ENCODE measurements at places on chromosomes 16 and 17.

GRCh38 chr17:7822126-7822525, 11.9 kb upstream of the KDM6B start:
- no peak for DNase-seq

DNA sequence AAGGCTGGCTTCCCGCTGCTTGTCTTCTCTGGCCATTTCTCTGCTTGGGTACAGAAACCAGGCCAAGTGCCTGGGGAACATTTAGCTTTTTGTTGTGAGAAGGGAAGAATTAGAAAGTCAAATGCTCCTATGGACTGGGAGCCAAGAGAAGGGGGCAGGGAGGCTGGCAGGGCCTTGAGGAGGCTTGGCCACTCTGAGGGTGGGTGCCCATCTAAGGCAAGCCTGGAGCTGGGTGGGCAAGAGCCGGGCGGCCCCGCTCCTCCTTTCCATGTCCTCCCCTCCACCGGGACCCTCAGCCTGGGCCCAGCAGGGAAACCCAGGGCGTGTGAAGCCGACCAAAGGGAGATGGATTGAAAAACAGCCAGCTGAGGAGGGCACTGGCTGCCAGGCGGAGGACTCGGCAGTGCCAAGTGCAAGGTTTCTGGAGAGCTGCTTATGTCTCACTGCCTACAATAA, 69.4 kb downstream of the NTN1 start:
- no peak for DNase-seq

DNA sequence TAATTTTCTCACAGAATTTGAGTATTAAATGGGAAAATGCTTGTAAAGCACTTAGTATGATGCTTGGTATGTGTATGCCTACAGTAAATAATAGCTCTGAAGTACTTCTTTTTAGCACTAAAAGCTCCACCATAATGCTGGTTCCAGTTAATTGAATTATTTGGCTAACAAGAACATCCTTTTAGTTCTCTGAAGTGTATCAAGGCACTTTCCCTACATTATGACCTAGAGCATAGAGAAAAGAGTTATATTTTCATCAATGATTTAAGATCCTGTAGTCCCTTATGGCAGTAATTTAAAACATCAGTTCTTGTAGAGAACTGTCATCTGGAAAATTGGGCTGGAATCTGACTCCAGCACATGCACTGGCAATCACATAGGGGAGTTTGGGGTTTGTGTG, 21.9 kb upstream of the PHAF1 start:
- no peak for DNase-seq

- no peak for DNase-seq
Measured at GRCh38 chr17:41549596-41550039, 21.5 kb upstream of the KRT19 start.

DNA sequence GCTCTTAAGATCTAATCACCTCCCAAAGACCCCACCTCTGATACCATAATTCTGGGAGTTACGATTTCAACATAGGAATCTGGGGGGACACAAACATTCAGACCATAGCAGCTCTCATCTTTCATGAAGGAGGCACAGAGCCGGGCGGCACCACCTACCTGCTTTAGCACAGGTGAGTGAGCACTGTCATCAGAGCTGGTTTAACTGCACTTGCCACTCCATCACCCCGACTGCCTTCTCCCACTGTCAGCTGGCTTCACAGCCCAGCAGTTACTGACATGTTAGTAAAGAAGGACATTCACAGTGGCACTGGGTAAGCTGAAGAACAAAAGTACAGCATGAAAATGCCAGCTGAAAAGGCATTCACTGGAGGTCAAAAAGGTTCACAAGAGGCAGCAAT, 22.5 kb downstream of the GABARAPL2 start:
- no peak for DNase-seq

DNA sequence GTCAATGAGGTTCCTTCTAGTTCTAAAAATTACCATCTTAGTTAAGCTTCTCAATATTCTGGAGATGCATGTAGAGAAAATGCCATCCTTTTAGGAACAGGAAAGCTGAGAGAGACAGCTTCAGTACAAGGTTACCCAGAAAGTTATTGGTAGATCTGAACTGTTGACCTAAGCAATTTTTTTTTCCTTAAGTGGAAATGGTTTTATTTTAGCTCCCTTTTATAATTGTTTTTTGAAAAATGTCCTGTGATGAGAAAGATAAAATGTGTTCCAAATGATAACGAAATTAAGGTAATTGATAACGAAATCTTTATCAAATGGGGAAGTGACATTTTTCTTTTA, 8.2 kb downstream of the PSMD7 start:
- no peak for DNase-seq

Data from esophagus squamous epithelium (tissue), 5 donors.